Inflammatory macrophage treated with lipopolysaccharide for 1 hour (primary cell): ENCODE measurements at places on chromosomes 5 and 9.

- DNase-seq = no peak
Observed at GRCh38 chr5:145591578-145591977, 243.6 kb downstream of the PRELID2 start.

DNA sequence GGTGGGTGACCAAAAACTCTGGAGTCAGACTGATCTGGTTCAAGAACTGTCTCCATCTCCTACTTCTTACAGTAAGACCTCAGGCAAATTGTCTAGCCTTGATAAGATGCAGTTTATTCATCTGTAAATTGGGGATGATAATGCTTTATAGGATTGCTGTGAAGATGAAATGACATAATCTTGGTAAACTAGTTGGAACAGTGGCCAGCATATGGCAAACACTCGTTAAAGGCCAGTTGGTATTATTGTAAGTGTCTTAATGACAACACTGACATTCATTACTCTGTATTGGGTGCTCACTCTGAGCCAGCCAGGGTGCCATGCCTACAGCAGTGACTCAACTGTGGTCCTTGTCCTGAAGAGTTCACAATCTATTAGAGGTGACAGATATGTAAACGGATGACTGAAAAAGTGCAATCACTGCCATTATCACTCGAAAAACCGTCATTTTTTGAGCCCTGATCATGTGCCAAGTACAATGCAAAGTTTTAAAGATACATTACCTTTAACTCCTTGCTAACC is 84.9 kb upstream of the HSPA9 start:
- no peak for DNase-seq

GRCh38 chr5:54148858-54149257 is 161.5 kb downstream of the ARL15 start:
- DNase-seq = no peak

- no peak for DNase-seq
Observed at GRCh38 chr5:131019601-131020315, 145.3 kb downstream of the HINT1 start.

DNA sequence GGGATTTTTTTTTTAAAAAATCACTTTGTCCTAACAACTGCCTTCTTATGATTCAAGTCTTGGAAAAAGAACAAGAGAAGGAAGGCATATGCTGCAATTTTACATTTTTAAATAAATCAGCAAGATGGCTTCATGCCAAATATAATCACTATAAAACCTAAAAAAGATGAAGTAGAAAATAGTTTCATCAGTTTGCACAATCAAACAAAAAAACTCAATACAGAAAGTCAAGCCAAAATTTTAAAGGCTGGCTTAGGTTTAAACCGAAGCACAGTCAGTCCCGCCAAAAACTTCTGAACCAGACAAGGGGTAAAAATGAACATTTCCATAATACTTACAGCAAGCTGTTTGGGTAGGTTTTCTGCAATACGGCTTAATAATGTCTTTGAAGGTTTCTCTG is 57.3 kb downstream of the ZFR start:
- DNase-seq = no peak

GRCh38 chr9:121023064-121023463 is 27.0 kb downstream of the C5 start:
- no peak for DNase-seq

GRCh38 chr9:26710008-26710407 is 182.6 kb downstream of the CAAP1 start:
- no peak for DNase-seq

DNA sequence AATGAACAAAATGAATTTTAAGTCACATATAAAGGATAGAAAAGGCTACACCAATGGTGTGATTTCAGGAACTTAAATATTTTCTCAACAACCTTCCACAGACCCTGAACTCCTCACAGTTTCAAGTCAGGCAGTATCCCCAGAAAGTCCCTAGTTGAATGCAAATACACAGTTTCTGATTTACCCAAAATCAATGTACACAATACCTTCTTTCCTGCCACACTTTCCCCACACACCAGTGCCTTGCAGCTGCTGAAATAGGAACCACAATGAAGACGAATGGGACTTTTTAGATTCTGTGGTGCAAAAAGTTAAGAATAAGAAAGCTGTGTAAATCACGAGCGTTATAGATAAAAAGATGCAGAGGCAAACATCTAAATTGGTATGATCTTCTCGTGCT is 552.4 kb upstream of the MEF2C start:
- DNase-seq = no peak

DNA sequence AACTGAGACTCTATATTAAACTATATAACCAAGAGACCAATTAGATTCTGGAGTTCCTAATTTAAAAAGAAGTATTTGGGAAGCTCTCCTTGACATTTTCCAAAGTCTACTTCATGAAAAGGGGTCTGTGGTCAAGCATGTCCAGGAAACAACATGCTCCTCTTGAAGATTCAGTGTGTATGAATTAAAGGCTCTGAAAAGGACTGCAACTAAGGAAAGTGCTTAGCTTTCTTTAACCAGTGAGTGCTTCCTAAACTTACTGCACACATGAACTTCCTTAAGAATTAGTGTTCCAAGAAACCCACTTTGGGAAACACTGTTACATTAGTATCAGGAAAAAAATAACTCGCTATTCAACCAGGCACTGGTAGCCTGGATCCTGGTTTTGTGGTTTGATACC is 167.6 kb downstream of the MED27 start:
- no peak for DNase-seq

DNA sequence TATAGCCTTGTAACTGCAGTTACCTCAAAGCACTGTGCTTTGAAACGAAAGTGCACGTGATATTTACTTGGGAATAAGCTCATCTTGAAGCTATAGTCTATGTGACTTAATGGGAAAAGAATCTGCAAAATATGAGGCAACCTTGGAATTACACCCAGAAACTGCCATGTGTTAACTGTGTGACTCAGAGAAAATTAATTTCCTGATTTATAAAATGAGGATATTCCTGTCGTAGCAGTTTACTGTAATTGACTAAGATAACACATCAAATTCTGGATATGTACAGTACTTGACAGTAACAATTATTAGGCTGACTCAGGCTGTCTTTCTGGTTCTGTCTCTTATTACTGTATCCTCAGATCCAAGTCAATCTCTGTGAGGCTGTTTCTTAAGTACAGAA is 1079.9 kb upstream of the ACO1 start:
- DNase-seq = no peak

DNA sequence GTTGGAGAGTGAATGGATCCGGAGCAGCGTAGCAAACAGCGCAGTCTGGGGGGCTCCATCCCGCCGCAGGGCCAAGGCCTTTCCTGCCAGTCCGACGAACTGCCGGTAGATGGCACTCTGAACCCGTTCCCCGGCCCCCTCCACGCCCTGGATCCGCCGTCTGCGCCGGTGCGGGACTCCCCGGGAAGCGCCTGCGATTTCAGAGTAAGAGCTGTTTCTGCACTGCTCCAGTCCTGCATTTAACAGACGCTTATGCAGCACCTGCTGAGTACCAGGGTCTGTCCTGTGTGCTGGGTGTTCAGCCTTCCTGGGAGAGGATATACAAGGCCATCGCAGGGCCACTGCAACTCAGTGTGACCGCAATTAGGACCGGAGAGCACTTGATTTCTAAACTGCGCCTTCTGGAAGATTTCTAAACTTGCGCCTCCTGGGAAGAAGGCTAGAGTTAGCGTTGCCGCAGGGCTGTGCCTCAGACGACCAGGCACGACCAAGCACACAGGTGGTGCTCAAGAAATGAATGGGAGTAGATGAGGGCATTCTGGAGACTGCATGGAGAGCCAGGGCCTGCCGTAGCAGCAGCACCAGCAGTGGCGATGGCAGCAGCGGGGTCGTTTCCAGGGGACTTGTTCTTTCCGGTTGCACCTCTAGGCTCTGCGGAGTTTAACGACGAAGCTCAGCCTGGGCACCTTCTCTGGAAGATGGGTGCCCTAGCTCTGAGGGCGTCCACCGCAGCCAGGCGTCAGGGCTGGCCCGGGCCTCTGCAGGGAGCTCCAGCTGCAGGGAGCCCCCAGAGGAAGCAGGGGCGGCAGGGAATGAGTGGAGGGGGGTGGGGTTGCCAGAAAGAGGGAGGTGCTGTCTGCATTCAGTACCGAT is 14.3 kb upstream of the TIFAB start:
- DNase-seq = peak; percentile 87

GRCh38 chr5:116951219-116951618 is 376.6 kb upstream of the SEMA6A start:
- DNase-seq = no peak

DNA sequence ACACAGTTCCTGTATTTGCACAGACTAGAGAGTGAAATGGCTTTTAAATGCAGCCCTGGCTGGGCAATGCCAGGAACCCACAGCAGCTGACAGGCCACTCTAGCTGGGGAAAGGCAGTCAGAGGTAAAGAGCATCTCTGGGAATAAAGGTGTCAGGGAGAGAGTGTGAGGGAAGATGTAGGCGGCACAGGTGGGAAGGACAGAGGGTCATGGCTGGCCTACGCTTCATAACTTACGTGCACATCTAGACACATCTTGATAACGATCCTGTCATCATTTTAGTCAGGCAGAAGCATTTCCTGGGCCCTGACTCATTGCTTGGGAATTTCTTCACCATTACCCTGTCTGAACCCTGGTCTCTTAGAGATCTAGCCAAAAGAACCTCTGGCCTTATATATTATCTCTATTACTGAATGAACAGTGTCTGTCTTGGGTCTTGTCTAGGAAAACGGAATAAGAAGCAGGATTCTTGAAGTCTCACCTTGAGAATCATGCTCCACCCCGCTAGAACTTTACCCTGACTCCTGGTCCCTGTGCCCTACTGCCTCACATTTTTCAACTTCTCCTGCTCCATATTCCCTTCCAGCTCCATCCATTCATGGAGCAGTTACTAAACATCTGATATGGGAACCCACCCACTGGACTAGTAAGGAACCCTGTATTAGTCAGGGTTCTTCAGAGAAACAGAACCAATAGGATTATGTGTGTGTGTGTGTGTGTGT is 106.4 kb upstream of the ELL2 start:
- peak; percentile 32 for DNase-seq

GRCh38 chr5:14915291-14915952 is 43.8 kb upstream of the ANKH start:
- DNase-seq = no peak

DNA sequence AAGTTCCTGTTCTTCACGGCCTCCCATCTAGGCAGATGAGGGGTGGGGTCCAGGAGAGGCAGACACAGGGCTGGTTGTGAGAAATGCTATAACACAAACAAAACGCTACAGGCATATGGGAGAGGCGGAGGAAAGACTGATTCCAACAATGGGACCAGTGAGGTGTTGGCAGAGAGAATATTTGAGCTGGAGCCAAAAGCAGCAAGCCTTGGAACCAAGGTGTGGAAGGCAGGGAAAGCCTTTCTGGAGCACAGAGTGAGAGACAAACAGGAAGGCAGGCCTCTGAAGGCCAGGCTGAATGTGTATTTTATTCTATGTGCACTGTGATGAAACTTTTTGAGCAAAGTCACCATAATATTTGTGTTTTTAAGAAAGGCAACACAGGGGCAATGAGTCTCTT is 2.9 kb downstream of the ATPSCKMT start:
- no peak for DNase-seq

GRCh38 chr5:30458681-30459080 is 734.8 kb upstream of the CDH6 start:
- DNase-seq = no peak

GRCh38 chr5:146222005-146222404 is 18.6 kb downstream of the RBM27 start:
- DNase-seq = no peak

- no peak for DNase-seq
Observed at GRCh38 chr5:136113606-136114005, 19.0 kb upstream of the SMAD5 start.

DNA sequence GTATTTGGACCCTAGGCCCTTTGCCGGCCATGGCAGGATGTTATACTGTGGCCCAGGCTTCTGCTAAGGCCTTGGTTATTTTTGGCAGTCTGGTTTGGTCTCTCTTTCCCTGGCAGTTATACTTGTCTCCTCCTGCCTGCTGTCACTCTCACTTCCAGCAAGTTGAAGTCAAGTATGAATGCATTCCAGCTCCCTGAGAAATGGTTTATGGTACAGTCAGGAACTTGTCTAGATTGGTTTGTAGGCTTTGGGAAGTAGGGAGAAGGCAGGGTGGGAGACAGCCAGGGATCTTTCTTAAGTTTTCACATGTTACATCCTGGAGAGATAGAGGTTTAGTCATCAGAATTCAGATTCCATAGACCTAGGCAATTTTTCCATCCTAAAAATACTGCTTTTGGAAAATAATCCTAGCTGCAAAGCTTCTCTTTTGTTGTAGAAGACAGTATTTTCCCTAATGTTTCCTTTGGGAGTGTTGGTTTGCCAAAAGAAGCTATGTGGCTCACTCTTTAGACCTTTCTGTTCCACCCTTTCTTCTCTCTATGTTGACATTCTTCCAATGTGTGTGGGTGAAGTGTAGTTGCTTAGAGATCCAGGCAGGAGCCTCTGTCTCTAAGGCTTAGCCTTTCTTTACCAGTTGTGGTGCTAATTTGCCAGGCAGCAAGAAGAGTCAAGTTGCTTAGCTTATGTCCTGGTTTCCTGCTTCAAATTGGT is 2.5 kb upstream of the KDM3B start:
- no peak for DNase-seq

DNA sequence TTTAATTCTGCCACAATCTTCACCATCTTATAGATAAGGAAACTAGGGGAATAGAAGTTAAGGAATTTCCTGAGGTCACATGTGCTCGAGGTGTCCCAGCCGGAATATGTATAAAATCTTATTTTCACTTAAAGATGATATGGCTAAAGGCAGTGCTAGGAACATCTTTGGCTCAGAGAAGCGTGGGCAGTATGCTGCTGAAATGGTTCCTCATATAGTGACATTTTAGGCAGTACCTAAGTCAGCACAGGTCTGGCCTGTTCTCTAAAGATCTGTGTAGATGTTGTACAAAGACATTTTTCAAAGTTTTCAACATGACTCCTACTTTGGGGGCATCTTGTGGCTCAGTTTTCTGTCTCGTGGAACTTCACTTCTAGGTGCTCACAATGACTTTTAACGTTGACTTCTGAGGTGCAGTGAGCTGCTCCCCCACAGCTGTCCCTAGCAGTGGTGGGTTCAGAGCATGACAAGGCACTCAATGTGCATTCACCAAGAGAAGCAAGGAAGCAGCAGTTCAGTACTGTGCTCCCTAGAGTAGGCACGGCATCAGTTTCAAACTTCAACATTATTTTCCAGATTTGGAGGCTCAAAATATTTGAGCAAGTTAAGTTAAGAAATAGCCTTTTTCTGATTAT is 40.3 kb downstream of the TNFAIP8 start:
- no peak for DNase-seq
